Activated CD8-positive, alpha-beta T cell treated with anti-CD3 and anti-CD28 coated beads for 36 hours (primary cell): ENCODE measurements at places on chromosomes 7 and 10. TPM values are rescaled to one million over a fixed set of nuclear protein-coding genes. Genes with fewer than 3 reads are reported as not detected.

COL17A1 gene
- not detected for total RNA-seq

CNTNAP2 gene
- not detected for total RNA-seq

PIK3CG gene
- 27.0 TPM for total RNA-seq

PAX2 gene
- total RNA-seq = not detected

CYP2C19 gene
- total RNA-seq = not detected

C10orf62 gene
- not detected for total RNA-seq

PRKCQ gene
- 46.3 TPM for total RNA-seq

GPR158 gene
- total RNA-seq = not detected

SMARCD3 gene
- total RNA-seq = 8.9 TPM

ZPBP gene
- not detected for total RNA-seq

PTF1A gene
- not detected for total RNA-seq

UNC5B gene
- total RNA-seq = 0.07 TPM

GRCh38 chr7:36726806-36727503 is 2.7 kb upstream of the AOAH start:
- DNase-seq = peak; percentile 49

DNA sequence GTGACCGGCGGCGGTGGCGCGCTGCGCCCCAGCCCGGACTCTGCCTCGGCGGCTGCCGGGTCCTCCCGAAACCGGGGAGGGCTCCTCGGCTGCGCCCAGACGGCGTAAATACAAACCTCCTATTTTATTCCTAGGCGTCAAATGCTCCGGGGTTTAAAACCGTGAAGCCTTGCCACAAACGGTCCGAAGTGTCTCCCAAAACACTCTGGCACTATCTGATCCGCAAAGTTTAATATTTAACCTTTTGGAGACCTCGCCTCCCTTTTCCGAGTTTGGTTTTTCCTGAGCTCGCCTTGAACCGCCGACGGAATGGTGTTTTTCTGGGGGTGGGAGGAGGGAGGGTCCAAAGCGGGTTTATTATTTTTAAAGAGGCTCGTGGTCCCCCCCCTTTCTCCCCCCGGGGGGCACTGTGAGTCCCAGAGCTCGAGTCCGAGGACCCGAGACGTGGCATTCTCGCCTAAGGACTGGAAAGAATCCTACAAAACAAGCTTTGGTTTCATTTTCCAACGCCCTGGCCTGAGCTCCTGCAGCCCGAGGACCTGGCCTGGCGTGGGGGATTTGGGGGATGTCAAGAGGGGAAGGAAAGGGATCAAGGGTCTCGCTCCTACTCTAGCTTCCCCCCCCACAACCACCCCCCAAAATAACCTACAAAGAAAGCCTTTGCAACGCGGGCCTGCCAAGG is 1.8 kb downstream of the TNRC18 start:
- no peak for DNase-seq

DNA sequence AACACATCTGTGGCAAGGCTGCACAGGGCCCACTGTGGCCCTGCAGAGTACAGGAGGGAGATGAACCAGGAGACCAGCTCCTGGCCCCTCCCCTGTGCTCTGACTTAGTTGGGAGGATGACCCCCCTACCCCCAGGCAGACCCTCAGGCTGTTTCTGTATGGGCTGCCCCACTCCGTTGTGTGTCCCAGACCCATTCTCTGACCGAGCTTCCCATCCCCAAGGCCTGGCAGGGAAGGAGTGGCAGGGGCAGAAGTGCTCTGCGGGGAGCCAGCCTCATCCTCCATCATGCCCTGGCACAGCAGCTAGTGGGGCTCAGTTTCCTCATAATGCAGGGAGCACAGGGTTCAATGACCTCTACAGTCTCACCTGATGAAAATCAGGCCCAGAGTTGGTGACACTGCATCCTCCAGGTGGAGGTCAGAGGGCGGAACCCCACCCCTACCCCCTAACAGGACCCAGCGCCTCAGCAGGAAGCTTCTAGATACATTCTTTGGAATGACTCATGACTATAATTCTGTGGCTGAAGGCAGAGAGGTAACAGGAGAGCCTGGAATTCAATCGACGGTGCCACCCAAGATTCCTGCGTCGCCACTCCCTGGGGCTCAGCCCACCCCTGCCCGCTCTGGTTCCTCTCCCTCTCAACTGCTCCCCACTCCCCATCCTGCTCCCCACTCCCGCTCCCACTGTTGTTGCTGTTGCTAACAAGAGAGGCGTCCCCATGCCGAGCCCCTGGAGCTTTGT is 18.2 kb downstream of the PODXL start:
- DNase-seq = no peak

DNA sequence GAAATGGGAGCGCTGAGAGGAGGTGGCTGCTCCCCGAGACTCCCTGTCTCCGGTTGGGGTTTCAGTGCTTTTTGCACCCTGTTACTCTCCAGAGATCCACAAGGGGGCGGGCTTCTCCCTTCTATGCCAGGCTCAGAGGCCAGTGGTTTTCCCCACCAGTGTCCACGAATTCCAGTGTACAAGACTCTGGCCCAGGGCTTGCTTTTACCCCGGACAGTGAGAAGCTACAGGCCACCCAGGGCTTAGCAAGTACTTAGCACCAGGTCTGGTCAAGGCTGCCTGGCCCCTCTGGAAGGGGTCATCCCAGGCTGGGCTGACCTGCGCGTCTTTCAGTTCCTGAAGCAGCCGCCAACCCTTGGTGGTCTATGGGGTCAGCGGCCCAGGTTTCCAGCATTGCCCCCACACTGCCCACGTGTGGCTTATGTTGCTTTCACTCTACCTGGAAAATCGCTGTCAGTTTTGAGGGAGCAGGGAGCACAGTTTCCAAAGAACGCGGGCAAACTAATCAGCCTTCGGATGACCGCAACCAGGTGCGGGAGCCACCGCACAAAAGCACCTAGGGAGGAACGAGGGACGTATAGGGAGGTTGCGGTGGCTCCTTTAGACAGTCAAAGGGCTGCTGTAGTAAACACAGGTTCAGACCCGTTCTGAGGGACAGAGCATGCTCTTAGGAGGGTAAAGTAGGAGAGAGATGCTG is 6.8 kb downstream of the CYP26A1 start:
- peak; percentile 64 for DNase-seq

DNA sequence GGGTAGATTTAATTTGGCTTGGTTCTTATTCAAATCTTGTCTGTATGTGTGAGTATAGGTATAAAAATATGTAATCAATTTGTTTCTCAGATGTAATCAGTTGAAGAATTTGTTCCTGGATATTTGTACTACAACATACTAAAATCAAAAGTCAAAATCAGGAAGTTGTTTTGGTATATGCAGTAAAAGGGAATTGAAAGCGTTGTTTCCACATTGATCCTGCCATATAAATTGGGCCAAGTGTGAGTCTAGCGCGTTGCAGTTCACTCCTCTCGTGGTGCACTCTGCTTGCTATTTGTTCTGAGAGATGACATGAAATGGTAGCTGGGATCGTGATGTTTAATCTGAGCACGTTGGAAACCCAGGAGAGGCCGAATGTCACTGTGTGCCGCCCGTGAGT is 55.9 kb downstream of the SHH start:
- DNase-seq = no peak

GRCh38 chr10:50740293-50740648 is 535 bp downstream of the ASAH2B start:
- peak; percentile 52 for DNase-seq

DNA sequence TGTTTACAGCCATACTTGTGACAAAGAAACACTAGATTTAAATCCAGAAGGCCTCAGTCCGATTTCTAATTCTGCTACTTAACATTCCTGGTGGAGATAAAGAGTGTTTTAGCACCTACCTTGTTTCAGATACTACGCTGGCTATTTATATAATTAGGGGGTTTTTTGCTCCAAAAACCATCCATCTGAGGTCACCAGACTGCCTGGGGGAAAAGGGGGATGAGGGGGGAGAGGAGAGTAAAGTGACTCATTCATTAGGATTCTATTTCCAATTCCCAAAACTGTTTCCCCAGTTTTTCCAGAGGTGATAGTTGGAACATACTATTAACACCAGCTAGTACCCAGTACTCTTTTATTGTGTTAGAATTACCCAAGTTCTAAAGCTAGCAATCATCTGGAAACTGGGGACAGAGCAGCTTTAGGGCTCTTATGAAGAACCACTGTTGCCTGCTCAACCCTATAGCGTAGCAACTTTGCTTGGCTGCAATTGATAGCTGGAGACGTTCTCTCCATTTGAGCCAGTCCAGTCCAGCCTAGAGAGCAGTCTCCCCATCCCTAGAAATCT is 6.6 kb downstream of the GCC1 start:
- DNase-seq = no peak

GRCh38 chr7:20440472-20441105 is 109.9 kb downstream of the ITGB8 start:
- DNase-seq = peak; percentile 35

GRCh38 chr10:17077346-17077781 is 52.2 kb downstream of the CUBN start:
- no peak for DNase-seq

- DNase-seq = no peak
Observed at GRCh38 chr7:34207810-34208209, 302.5 kb downstream of the BMPER start.

DNA sequence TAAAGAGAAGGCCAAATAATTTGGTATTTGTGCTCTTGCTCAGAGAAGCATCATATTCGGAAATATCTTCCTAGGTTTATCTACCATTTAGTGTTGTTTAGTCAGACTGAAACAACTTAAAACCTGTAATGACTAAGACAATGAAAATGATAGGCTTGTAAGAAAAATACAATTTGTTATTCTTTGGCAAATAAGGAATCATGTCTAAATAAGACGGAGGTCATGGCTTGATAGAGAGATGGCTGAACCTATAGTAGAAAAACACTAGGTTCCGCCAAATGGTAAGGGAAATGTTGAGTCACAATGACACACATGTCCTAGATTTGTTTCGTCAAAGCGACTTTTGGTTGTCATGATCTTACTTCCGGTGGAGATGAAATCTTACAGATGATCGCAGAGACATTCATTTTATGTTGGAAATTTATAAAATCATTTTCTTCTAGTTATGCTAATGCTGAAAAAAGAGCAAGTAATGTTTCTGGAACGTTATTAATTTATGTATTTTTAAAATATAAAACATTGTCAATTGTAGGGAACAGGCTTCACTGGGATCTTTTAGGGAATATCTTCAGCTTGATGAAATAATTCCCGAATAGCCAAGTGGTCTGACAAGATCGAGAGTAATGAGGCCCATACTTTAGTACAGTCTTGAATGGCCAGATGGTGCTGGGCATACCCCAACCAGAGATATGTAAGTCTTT is 1.0 kb downstream of the SRGN start:
- peak; percentile 57 for DNase-seq

DNA sequence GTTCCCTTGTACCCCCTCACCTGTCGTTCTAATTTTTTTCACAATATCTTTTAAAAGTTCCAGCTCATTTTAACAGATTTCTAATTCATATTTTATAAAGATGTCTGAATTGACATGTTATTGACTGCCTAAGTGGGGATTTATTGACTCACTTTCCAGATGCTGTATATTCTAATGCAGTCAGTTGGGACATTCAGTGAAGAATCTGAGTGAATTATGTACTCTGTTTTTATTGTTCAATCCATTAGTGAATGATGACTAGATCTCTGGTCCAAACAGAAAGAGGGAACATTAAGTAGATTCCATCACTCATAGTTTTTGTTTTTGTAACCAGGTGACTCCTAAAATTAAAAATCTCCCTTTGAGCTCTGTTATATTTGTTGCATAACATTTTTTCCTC is 54.3 kb downstream of the LOXL4 start:
- no peak for DNase-seq

DNA sequence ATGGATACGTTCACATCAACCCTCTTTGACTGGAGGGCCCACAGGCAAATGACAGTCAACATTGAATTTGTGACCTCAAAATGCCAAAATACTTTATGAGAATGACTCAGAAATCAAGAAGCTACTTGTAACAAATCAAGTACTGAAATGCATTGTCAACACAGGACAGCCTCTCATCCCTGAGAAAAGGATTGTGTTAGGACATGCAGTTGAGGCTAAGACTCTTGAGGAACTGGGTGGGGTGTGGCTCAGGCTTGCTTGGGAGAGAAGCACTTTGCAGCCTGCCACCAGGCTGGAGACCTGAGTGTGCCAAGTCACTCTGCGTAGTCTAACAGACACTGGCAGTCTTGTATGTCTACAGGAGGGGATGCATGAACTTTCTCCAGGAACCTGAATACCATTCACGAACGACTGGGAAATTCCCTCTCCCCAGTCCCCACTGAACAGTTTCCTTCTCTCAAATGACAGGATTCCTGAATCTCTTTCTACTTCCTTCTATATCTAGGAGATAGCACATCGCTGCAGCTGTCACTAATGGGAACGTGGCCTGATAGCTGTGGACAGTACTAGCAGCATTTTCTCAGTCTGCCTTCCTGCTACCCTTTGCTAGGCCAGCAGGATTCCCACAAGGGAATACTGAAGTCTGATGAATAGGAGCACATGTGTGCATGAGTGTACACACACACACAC is 3.3 kb upstream of the SMO start:
- no peak for DNase-seq

GRCh38 chr7:16982640-16983350 is 101.0 kb upstream of the AGR3 start:
- DNase-seq = peak; percentile 26

GRCh38 chr10:35012781-35013180 is 77.4 kb downstream of the CUL2 start:
- no peak for DNase-seq

DNA sequence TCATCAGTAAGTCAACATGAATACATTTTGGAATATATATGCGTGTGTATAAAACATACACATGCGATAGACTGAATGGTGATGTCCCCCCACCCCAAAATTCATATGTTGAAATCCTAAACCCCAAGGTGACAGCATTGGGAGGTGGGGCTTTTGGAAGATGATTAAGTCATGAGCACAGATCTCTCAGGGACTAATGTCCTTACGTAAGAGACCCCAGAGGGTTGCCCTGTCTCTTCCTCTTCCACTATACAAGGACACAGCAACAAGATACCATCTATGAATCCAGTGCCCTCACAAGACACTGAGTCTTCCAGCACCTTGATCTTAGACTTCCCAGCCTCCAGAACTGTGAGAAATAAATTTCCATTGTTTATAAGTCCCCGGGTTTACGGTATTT is 22.5 kb downstream of the DRGX start:
- DNase-seq = no peak

GRCh38 chr10:132739225-132739613 is 46.7 kb downstream of the NKX6-2 start:
- DNase-seq = no peak

DNA sequence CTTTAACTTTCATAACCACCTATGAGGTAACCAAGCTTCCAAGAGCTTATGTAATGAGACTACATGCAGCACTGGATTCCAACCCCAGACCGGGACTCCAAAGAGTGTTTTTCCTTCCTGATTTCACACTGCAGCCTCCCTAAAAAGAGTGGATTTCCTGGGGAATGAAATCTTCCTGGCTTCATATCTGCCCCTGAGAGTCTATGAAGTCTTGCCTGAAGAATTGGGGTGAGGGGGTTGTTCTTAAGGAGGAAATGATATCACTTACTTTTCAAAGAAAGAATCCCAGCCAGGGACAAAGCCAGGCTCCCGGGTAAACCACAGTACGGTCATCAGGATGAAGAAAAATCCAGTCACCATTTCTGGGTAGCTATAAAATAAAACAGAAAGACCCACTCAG is 29.7 kb downstream of the STMP1 start:
- no peak for DNase-seq

- no peak for DNase-seq
Observed at GRCh38 chr7:14385074-14385473, 395.6 kb upstream of the ETV1 start.
